NT2/D1 (cell line): ENCODE measurements at places on chromosomes 5 and 9.

- DNase-seq: no peak
Observed at GRCh38 chr5:78972654-78973428, 12.3 kb downstream of the ARSB start.

DNA sequence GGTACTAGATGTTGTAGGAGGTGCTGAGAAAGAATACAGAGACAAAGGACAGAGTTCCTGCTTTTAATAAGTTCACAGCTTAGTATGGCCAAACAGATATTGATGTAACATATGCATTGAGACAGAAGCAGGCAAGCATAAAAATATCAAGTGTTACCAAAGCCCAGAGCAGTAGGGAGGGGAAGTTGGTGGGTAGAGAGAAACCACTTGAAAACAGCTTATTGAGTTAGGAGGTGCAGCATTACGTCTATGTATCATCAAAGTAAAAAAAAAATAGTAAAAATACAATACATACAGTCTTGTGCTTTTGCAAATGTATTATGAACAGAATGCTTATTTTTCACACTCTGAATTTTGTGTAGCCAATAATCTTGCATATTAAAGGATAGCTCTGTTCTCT lies 441.8 kb upstream of the SGCD start:
- no peak for DNase-seq

DNA sequence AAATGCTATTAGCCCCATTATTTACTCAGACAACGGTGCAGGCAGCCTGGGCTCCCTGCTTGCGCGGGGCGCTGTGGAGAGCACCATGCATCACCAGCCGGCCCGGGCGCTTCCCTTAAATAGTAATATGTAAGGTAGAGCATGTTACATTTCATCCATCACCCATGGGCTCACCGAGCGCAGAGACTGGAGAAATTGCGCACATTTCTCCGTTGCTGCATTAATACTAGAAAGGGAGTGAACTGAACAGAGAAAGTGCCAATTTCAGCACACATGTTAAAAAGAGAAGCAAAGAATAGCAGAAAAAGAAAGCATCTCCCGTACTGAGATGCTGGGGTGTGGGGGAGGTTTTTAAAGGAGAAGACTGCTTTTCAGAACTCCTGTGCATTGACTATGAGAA lies 400.3 kb downstream of the ZSWIM6 start:
- no peak for DNase-seq

- DNase-seq: no peak
Observed at GRCh38 chr5:35161652-35162273, 68.5 kb downstream of the PRLR start.

GRCh38 chr5:163846512-163846911 lies 341.1 kb downstream of the MAT2B start:
- no peak for DNase-seq

- no peak for DNase-seq
Observed at GRCh38 chr5:123701511-123702200, 189.7 kb downstream of the CSNK1G3 start.

GRCh38 chr5:137734331-137734730 lies 1.6 kb downstream of the KLHL3 start:
- no peak for DNase-seq

- peak; percentile 58 for DNase-seq
Observed at GRCh38 chr9:69027355-69028097, 8.0 kb upstream of the FXN start.

GRCh38 chr5:88281322-88281721 lies 12.7 kb upstream of the TMEM161B start:
- no peak for DNase-seq

- DNase-seq: no peak
Observed at GRCh38 chr5:36482812-36483211, 123.6 kb upstream of the SLC1A3 start.

GRCh38 chr5:177478711-177479646 lies 5.5 kb upstream of the DBN1 start:
- DNase-seq: no peak

- no peak for DNase-seq
Observed at GRCh38 chr9:19074229-19074628, 25.0 kb downstream of the RRAGA start.

DNA sequence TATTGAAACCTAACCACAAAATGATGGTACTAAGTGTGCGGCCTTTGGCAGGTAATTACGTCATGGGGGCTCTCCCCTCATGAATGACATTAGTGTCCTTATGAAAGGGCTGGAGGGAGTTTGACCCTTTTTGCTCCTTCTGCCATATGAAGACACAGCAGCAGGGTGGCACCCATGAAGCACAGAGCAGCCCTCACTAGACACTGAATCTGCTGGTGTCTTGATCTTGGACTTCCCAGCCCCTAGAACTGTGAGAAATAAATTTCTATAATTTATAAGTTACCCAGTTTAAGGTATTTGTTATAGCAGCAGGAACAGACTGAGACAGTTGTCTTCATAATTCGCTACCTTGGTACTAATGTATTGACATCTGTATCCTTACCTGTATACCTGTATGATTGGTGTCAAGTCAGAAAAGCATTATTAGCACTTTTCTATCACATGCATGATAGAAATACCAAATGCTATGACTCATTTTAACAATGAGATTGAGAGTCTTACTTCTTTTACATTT lies 80.4 kb downstream of the GCNT4 start:
- no peak for DNase-seq

- no peak for DNase-seq
Observed at GRCh38 chr9:27533311-27533710, 3.7 kb upstream of the MOB3B start.

GRCh38 chr5:39678534-39678933 lies 253.8 kb upstream of the DAB2 start:
- no peak for DNase-seq

DNA sequence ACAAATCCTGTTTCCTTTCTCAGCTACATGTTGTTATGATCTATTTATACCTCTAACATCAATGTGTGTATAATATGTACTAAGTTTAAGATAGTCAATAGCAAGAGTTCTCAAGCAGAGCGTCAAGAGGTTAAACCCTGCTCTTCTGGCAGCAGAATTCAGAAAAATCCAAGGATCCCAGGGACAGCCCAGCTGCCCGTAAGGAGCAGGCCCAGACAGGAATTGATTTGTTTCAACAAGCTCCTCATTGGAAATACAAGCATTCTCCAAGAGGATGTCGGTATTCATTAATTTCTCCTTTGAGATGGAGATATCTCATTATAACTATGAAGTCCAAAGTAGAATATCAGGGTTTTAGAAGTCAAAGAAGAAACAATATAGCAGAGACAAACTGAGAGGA lies 14.9 kb downstream of the EFNA5 start:
- no peak for DNase-seq

DNA sequence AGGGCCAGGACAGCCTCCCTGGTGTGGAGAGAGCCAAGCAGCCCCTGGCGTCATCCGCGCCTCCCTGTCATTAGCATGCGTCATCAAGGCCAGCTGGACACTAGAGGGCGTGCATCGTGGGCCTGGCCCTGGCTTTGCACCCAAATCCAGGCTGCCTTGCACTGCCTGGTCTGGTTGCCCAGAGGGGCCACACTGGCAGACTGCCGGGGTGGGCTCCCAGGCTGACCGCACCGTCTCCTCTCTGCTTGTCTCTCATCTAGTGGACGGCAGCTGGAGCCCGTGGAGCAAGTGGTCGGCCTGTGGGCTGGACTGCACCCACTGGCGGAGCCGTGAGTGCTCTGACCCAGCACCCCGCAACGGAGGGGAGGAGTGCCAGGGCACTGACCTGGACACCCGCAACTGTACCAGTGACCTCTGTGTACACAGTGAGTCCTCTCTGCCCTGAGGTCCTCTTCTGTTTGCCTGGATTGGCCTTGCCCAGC lies 29.0 kb downstream of the HK3 start:
- DNase-seq: no peak

DNA sequence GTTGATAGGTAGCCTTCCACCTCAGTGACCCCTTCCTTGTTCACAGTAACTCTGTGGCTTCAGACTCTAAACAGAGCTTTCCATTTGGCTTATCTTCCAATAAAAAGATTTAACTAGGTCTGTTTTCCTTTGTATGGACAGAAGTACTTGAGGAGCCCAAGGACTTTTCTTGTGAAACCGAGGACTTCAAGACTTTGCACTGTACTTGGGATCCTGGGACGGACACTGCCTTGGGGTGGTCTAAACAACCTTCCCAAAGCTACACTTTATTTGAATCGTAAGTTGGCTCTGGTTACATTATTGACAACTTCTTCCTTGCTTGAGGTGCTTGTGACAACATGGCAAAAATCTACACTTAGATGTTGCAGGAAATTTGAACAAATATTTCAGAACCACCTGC lies 39.4 kb downstream of the OSMR start:
- no peak for DNase-seq

DNA sequence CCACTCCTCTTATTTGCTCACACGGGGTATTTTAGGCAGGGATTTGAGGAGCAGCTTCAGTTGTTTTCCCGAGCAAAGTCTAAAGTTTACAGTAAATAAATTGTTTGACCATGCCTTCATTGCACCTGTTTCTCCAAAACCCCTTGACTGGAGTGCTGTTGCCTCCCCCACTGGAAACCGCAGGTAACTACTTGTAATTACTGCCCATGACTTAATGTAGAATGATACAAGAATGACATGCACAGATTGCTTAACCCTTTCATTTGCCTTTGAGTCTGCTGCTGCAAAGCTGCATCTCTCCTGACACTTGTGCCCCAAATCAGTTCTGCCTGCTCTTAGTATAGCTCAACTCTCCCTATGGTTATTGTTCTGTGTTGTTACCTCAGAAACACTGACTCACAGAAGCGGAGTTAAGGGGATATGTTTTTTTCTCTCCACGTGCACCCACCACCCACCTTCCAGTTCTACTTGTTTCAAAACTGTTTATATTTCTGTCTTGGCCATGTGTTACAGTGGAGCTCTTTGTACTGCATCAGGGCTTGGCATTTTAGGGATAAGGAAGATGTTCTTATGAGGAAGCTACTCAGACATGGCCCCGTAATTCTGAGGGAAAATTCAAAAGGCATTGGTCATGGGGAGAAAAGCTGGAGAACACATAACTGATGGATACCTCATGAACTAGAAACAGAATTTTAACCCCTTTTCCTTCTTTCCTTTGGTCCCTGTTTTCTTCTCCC lies 2.3 kb downstream of the ADRB2 start:
- DNase-seq: no peak

DNA sequence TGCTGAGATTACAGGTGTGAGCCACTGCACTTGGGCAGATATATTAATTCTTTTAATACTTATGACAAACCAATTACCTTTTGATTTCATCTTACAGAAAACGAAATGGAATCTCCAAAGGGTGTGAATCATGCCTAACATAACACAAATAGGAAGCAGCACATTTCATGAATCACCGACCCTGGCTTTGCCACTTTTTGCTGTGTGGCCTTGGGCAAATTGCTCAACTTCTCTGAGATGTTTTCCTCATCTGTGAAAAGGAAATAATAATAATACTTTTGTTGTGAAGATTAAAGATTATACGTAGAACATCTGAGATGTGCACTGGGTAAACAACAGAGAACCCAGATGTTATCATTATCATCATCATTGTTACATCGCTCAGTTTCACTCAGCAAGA lies 50.7 kb upstream of the FREM1 start:
- no peak for DNase-seq

DNA sequence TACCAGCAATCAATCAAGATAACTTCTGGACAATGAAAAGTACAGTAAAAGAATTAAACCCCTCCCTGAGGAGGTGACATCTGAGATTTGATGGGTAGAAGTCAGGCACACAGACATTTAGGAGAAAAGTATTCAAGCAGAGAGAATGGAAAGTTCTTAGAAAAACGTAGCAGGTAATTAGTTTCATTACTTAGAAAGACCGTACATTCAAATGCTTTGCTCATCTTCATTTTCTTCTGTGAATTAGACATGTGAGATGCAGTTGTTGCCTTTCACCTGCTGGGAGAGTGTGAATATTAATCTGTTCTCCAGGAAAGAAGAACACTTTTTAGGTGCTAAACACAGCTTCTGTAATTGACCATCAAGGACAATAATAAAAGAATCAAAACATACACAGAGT lies 71.3 kb upstream of the PPP1R2B start:
- no peak for DNase-seq

DNA sequence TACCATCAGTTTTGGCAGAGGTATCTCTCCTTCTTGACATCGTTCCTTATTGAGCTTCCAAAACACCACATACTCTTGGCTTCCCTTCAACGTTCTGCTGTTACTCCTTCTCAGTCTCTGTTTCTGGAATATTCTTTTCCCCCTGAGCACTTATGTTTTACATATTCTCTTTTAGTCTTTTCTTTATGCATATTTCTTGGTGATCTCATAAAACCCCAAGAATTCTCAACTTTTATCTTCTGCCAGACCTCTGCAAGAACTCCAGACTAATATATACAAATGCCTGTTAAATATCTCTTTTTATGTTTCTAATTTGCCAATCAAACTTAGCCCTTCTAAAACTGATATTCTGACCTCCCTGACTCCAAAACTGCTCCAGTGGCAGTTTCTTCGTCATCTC lies 453.4 kb upstream of the CTNND2 start:
- DNase-seq: no peak

DNA sequence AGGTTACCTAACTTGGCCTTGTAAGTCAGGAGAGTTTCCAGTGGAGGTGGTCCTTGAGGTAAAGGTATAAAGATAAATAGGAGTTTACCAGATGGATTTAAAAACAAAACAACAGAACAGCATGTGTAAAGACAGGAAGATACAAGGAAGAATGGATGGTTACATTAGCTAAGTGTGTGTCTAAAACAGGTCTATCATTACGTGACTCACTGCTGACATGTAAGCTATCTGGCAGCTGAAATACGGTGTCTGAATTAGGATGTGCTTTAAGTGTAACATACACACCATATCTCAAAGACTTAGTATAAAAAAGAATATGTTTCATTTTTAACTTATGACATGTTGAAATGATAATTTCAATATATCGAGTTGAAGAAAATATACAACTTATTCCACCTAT lies 405.1 kb upstream of the ADAMTSL1 start:
- DNase-seq: no peak

GRCh38 chr9:92602413-92602812 lies 66.6 kb upstream of the ECM2 start:
- DNase-seq: no peak

DNA sequence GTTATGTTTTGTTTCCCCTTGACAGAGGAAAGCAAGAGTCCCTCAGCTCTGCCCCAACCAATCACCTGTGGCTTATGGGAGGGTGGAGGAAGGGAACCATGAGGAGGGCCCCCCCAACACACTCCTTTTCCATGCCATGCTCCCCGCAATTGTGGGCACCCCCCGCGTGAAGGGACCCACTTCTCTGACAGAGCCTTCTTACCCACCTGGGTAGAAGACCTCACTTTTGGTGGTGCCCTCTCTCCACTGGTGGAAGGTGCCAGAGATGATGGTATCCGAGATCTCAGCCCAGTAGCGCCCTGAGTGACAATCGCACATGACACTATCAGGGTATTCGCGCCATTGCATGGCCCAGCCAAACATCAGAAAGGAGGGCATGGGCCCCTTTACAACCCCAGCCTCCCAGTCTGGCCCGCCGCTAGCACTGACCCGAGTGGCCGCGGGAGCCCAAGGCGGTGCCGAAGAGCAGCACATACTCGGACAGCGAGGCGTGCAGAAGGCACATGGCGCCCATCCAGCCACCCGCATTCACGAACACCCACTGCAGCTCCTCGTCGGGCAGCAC lies 714 bp downstream of the SIGMAR1 start:
- DNase-seq: no peak

GRCh38 chr9:75685062-75685461 lies 205.4 kb upstream of the PCSK5 start:
- DNase-seq: no peak
